ENCODE measurements at places on chromosomes 1 and 21.

DNA sequence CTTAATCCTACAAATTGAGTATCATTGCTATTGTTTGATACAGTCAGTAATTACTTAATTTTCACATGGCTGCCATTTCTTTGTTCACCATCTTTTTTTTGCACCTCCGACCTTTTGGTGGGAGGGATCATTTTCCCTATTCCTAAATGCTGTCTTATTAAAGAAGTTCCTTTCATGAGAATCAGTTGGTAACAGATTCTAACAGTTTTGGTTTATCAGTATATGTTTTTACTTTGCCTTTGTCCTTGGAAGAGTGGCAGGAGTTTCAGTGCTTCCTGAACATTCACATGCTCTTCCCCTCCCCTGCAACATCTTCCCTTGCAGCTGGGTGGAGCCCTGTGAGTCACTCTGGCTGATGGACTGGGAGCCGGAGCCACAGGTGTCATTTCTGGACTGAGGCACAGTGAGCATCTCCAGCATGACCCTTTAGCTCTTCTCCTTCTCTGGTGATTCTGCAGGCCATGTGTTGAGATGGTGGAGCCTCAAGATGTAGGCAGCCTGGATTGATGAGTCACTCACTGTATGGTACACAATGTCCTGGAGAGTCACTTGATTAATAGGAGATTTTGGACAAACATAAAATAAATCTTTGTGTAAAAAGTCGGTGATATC lies 217.7 kb downstream of the URB2 start:
- no peak for DNase-seq

GRCh38 chr1:41811051-41811795 lies 107.5 kb downstream of the HIVEP3 start:
- DNase-seq: no peak

GRCh38 chr1:66599346-66599745 lies 65.4 kb downstream of the SGIP1 start:
- DNase-seq: no peak

- no peak for DNase-seq
Measured at GRCh38 chr1:159970932-159971342, 16.9 kb upstream of the SLAMF9 start.

DNA sequence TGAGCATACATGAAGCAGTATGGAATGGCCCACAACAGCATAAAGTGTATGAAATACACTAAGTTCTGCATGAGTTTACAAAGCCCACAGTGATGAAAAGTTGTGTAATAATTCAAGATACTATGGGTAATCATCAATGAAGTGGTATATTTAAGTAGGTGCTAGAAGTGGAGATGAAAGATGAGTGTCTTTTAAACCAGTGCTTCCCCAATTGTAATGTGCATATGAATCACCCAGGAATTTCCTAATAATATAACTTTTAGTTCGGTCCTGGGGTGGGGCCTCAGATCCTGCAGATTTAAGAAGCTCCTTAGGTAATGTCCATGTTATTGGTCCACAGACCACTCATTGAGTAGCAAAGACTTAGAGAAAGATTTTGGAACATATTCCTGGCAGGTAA lies 184.9 kb downstream of the DUSP10 start:
- DNase-seq: no peak

GRCh38 chr1:3181956-3182355 lies 113.0 kb downstream of the PRDM16 start:
- DNase-seq: no peak

GRCh38 chr1:222579316-222579715 lies 10.4 kb downstream of the TAF1A start:
- DNase-seq: no peak

- DNase-seq: no peak
Measured at GRCh38 chr1:204326771-204327300, 32.9 kb downstream of the PLEKHA6 start.

DNA sequence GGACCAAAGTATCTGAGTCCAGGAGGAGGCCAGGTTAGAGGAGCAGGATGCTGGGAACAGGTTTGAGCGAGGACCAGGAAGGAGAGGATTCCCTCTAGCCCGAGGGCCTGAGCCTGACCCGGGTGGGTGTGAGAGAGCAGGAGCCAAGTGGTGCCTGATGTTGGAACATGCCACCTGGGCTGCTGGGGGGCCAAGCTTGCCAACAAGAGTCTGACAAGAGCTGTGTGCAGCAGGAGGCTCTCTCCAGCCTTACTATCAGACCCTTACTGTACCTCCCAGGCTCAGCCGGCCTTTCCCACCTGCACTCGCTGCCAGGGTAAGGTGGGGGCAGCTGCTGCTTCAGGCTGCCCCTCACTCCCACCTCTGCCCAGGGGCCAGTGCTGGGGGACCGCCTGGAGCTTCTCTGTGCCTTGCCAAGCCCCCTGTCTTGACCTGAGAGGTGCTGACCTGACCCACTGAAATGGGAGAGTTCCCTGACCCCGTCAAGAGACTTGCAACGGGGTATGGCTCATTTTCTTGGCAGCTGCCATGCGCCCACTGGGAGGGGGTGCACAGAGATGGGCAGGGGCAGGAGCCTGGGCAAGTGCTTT lies 159.6 kb upstream of the VAMP3 start:
- DNase-seq: no peak

DNA sequence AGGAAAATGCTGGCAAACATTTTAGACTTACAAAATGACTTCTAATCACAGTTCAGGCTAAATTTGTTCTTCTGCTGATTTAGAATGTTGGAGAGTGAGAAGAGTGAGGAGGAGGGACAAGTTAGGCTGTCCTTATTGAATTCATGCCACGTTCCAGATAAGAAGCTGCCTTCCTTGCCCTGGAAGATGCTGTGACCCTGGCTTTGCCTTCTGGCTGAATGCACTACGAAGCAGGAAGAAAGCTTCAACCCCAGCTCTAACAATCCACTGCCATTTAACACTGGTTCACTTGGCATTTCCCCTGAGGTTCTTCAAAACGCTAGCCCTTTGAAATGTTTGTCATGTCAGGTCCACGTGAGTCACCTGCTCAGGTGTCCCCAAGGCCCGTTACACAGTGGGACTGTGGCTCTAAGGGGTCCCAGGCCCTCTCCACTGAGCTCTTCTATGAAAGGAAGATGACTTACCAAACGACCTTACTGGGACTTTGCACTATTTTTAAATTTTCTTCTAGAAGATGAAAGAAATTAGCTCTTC lies 30.0 kb upstream of the LRRC8C start:
- no peak for DNase-seq

GRCh38 chr1:231639819-231640218 lies 13.2 kb downstream of the DISC1 start:
- no peak for DNase-seq

DNA sequence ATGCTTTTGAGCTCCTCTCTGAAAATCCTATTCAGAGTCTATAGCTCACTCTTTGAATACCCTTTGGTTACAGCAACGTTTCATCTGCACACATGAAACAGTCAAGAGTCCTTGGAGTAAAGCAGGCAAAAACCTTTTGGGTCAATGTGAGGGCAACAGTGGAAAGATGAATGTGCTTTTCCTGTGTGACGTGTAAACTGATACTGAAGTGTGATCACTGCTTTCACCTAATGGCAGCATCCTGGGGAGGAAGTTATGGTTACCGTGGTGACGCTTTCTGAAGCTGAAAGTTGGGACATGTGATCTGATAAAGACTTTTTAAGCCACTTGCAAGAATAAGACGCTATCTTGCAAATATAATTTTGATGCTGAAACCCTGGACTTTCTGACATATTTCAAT lies 160.0 kb downstream of the SEC16B start:
- no peak for DNase-seq

GRCh38 chr1:86149591-86149990 lies 7.0 kb downstream of the COL24A1 start:
- no peak for DNase-seq

DNA sequence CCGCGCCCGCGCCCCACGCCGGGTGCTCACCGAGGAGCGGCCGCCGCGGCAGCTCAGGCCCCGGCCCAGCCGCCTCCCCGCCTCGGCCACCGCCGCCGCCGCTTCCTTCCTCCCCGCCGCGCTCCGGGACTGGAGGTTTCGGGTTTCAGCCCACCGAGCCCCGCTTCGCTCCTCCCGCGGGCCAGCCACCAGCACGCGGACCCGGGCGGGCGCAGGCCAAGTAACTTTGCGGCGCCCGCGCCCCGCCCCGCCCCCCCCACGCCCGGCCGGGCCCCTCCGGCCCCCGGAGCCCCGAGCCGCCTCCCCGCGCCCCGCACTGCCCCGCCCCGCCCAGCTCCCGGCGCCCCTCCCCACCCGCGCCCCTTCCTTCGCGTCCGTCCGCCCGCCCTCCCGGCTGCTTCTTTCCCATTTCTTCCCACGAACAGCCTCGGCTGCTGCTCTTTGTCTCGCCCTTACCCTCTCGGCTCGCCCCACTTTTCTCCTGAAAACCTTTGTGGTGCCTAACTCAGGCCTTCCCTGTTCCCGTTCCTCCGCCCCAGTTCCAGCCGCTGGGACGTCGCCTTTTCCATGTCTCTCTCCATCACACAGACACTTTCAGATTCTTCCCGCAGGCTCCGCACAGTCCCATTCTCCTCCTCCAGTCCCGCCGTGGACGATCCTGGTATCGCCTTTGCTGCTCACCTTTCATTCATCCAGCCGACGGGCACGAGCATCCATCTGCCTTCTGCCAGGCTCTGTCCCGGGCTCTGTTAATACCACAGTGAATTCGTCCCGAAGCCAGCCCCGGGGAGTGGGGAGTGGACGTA lies at the start of gene GPR161:
Gene GPR161 (minus strand): TSS at position 222 of the 806 bp plus-strand sequence. CDS start 32,080 bp downstream, outside the sequence.
- no peak for DNase-seq

DNA sequence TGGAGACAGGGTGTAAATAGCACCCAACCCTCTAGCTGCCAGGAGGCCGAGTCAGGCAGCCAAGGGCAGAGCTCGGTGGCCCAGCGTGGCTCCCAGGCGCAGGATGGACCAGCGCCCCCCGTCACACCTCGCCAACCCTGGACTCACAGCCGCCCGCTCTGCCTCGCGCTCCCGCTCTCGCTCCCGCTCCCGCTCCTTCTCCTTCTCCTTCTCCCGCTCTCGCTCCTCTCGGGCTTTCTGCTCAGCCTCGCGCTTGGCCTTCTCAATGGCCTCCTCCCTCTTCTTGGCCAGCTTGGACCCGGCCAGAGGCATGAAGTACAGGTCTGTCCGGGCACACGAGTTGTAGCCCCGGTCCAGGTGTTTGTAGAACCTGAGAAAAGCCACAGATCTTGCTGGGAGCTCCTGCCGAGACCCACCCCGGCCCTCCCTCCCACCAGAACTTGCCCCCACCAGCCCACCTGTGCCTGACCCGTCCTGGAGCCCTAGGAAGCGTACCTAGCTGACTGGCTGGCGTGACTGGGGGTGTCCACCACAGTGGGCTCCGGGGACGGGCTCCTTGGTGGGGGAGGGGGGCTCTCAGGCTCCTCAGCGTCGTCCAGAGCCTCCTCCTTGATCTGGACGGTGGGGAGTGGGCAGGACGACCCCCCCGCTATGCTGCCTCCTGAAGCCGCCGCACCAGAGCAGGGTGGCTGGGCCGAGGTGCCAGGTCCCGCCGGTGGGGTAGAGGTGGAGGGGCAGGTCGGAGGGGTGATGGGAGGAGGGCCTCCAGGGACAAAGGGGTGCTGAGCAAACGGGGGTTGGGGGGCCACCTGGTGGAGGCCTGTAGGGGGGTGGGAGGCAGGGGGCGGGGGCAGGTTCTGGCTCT lies 41.9 kb downstream of the SLC45A1 start:
- DNase-seq: no peak

GRCh38 chr21:36384885-36385232 lies 333 bp upstream of the CHAF1B start:
- no peak for DNase-seq

- no peak for DNase-seq
Measured at GRCh38 chr1:206923009-206923960, 1.5 kb upstream of the FCMR start.

- DNase-seq: no peak
Measured at GRCh38 chr1:157147037-157147436, 8.8 kb upstream of the ETV3 start.

- no peak for DNase-seq
Measured at GRCh38 chr1:57736940-57737339, 313.1 kb upstream of the DAB1 start.

DNA sequence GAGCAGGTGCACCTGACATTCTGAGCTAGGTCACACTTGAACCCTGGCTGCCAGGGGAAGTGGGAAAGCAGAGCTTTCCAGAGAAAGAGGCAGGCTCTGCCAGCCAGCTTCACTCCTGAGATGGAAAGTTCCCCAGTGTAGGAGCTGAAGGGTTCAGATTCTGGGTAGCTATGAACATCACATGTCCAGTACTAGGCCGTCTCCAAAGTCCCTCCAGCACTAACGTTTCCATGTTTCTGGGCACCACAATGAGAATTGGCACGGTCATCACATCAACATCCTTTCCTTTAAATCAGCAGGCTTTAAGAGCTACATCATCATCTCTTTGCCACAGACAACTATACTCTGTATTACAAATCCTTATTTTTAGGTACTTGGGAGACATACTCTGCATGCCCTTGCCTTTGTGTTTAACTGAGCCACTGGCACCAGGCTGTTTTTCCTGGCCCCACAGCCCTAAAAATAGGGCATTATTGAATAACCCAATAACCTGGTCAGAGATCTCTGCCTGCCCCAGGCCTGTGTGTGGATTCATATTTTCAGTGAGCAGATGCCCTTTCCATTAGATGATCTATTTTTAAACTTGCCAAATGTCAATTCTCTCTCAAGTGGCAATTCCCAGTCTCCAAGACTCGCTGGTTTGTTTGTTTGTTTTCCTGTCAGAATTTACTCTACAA lies 35.4 kb upstream of the USP24 start:
- DNase-seq: no peak

DNA sequence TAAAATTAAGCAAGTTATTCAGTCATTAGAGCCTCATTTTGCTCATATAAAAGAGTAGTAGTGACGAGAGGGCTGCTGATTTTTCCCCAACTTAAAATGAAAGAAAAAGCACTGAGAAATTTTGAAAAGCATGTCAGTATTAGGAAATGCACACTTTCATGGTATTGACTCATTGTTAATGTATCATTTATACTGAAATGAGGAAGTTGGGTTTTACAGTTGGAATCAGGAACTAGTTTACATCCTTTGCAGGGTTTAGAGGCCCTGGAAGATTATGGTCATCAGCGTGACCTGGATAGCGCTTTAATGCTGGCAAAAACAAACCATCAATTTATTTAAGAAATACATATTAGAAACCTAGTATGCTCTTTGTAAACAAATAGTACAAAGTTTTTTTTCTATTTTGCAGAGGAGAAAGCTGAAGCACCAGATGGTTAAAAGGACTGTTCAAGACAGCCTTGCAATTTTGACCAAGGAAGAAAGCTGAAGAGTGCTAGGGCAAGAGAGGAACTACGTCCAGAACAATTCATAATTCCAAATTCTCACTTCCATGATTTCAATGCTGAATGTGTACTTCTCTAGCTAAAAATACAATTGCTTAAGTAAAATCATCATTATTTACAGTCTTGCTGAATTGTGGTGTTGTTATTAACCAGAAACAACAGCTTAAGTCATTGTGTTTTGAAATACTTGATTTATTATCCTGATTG lies 94.8 kb upstream of the SGIP1 start:
- DNase-seq: no peak

- no peak for DNase-seq
Measured at GRCh38 chr1:167651161-167651693, 21.2 kb downstream of the RCSD1 start.

GRCh38 chr1:17192394-17193221 lies 12.3 kb upstream of the PADI1 start:
- DNase-seq: peak; percentile 40

DNA sequence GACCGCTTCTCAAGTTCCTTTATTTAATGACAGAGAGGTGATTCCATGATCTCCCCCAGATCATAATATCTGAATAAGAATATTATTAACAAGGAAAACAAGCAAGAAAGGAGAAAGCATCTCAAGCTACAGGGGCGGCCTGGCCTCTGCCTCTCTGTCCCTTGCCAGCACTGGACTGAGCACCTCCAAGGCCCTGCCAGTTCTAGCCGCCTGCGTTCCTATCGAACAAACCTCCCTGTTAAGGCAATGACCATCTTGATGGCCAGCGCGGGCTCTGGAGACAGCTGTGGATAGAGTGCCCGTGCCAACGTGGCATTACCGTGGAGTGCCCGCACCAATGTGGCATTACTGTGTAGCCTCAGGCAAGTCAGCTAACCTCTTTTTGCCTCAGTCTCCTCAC lies 84.8 kb downstream of the NPHP4 start:
- peak; percentile 45 for DNase-seq

Data from coronary artery (tissue), 2 donors.